Stimulated activated CD8-positive, alpha-beta memory T cell treated with anti-CD3 and anti-CD28 coated beads, Interleukin-12 subunit alpha, Interleukin-12 subunit beta, amount 100 ng/mL, for 1 hour (primary cell): ENCODE measurements at places on chromosomes 1 and 21.
A peak's percentile ranks its signal among the peaks of the same experiment; 100 is the strongest.

DNA sequence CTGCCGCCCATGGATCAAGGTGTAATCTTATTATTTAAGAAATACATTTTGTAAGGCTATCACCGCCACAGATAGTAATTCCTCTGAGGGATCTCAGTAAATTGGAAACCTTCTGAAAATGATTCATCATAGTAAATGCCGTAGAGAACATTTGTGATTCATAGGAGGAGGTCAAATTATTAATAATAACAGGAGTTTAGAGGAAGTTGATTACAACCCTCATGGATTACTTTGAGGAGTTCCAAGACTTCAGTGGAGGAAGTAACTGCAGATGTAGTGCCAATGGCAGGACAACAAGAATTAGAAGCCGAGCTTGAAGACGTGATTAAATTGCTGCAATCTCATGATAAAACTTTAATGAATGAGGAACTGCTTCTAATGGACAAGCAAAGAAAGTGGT, 280.1 kb downstream of the PTPRC start:
- no peak for DNase-seq

- DNase-seq, result no peak
Observed at GRCh38 chr1:20119347-20119746, at the start of gene PLA2G2D. TSS of gene PLA2G2D (minus strand) at chr1:20119536. CDS start at chr1:20119498, 38 bp downstream.

GRCh38 chr21:42079939-42080787, 9.0 kb downstream of the UMODL1 start:
- DNase-seq, result no peak

GRCh38 chr21:34874684-34875513, 174.2 kb downstream of the RUNX1 start:
- DNase-seq, result no peak

GRCh38 chr1:54070171-54070837, 16.9 kb downstream of the TCEANC2 start:
- no peak for DNase-seq

- DNase-seq, result no peak
Observed at GRCh38 chr1:171911506-171911905, 70.2 kb downstream of the DNM3 start.

GRCh38 chr1:12174924-12175810, 8.4 kb downstream of the TNFRSF1B start:
- no peak for DNase-seq

- DNase-seq, result no peak
Observed at GRCh38 chr1:228226141-228226874, 18.5 kb downstream of the OBSCN start.

DNA sequence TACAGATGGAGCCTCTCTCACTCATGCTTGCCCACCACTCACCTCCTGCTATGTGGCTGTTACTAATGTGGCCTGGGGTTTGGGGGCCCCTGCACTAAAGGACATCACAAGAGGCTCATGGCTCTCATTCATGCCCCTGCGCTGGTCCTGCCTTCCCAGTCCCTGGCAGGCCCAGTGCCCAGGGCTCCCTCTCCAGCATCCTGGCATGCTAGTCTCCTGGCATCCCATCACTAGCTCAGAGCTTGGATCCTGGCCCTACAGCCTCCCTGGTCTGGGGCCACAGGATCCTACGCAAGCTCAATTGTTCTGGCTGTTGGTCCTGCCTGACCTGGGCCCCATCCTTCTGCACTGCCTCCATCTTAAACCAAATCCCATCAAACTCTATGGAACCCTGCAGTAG, 685.4 kb downstream of the PTPRU start:
- no peak for DNase-seq

DNA sequence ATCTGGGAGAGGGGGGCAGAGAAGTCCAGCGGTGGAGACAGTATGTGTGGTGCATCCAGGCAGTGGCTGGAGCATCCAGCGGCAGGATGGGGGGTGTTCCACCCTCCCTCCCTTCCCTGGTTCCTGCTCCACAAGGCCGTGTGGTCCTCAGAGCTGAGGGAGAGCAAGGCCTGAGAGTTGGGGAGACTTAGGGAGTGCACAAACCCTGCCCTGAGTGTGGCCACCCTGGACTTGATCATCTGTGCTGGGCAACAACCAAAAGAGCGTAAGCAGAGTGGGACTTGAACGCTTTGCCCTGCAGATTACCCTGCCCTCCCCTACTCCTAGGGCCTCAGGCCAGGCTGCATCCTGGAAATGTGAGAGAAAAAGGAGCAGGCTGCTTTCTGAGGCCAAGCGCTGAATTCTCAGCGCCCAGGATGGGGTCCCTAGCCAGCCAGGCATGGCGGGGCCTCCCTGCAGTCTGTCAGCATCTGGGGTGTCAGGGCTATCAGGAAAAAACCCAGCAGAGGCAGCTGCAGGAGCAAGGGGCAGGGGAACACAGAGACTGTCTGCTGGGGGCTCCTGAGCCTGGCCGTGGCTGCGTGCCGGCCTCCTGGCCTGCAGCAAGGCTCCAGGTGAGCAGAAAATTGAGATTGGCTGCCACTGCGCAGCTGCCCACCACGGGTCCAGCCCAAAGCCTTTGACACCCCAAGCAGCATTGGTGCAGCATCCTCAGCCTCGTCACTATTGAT, 266.2 kb downstream of the NPHP4 start:
- no peak for DNase-seq

DNA sequence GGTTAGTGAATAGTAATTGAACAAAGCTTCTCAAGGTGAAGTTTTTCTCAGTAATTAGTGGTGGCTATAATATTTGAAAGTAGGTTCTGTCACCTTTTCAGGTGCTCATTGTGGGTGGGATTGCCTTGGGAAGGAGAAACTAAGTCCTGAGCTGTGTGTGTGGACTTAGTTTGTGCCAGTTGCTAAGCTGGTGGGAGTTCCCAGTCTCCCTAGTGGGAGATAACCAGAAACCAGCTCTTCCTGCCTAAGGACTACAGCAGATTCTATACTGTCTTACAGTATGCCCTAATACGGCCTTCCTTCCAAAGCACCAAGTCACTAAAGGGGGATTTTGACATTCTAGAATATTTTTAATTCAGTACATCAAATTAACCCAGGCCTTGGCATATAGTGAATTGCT, 94.3 kb downstream of the PTBP2 start:
- DNase-seq, result no peak

DNA sequence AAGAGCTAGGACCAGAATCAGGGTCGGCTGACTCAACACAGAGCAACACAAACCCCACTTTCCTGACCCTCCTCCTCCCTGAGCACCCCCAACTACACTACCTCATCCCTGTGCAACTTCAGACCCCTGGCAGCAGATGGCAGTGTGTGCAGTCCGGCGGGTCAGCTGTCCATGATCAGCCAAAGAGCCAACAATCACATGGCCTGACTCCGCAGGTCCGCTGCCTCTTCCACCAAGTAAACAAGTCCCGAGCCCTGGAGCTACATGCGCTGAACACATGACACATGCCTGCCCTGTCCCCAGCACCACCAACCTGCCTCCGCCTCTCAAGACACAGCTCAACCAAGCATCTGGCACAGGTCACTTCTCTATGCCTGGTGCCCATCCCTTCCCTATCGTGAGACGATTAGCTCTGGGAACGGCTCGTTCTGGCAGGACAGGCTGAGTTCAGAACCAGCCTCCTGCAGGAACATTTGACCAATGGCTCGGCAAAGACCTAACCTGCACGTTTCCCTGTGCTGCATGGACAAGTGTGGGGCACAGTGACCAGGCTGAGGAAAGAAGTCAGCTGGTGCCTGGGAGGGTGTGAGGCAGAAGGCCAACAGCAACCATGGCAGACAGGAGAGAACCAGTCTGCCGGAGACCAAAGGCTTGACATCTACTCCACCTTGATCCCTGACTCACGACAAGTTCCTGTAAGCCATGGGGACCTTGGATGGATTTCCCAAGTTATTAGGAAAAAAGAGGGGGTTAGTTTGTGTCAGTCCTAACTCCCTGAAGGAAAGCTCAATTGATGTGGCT, 60.3 kb downstream of the CD46 start:
- no peak for DNase-seq

DNA sequence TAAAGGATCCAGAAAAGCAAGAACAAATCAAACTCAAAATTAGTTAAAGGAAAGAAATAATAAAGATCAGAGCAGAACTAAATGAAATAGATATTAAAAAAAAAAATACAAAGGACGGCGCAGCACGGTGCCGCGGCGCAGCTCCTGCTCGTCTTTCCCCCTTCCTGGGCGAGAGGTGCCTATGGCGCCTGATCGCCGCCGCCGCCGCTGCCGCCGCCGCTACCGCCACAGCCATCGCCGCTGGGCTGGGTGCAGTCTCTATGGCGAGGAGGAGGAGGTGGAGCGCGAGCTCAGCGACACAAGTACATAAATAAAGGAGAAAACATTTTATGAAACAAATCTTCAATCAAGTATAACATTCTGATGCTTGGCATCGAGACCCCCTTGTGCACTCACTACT, 77.6 kb upstream of the VANGL1 start:
- DNase-seq, result no peak

- DNase-seq, result no peak
Observed at GRCh38 chr1:219412772-219413171, 200.1 kb downstream of the ZC3H11B start.

DNA sequence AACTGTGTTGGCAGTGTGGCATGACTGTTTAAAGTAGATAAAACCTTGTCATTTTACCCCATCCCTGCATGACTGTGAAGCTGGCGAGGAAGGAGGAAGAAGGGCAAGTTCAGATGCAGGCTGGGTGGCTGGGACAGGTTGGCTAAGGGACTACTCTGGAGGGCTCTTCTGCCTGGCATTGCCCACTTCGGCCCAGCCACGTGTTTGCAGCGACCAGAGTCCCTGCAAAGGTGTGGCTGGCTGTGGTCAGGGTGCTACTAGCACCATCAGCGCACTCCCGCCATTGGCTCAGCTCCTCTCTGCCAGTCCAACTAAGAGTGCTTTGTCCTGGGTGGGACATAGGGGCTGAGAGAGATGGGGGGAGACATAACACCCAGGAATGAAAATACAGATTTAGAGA, 7.2 kb downstream of the C1orf115 start:
- DNase-seq, result no peak

DNA sequence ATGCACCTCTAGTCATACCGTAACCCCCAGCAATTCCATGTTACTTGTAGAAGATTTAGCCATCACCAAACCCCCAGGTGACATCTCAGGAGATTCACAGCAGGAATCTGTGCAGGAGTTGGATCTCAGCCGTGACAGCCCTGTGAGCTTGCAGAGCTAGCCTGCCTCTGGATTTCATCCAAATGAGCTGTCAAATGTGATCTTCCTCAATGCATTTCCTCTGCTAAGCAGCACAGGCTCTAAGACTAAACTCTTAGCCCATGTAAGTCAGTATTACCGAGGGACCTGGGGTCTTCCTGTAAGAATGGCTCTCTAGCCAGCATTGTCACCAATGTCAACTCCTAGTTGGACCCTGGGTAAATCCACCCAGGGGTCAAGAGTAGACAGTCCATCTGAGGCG, 41.7 kb downstream of the UMODL1 start:
- no peak for DNase-seq

DNA sequence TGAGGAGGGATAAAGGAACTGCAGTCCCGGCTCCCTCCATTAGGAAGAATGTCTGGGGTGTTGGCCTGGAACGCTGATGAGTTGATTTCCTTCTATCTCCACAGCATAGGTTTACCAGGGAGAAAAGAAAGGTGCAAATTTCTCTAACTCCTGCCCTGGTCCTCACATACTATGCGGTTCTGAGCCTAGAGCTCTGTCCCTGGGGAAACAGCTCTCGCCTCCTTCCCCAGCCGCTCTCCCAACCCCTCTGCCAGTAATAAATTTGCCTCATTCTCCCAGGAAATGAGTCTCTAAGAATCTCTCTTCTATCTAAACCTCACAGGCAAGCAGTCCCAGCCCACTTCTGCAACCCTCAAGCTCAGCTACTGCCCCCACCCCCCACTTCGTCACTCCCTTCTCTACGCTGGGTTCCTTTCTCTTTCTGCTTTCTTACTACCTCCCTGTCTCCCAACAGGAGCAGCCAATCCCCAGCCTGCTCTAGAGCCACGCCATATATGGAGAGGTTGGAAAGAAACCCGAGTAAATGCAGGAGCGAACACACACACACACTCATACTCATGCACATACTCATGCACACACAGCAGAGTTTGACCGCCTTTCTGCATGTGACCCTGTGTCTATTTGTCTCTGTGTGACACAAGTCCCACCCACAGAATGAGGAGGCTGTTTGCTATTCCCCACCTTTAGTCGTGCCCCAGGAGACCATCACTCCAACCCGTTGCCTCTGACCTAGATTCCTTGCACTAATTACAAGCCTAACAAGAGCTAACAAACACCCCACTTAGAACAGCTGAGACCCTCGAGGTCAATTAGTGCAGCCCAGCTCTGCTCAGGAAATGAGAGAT, 13.4 kb downstream of the PLEKHO1 start:
- no peak for DNase-seq

DNA sequence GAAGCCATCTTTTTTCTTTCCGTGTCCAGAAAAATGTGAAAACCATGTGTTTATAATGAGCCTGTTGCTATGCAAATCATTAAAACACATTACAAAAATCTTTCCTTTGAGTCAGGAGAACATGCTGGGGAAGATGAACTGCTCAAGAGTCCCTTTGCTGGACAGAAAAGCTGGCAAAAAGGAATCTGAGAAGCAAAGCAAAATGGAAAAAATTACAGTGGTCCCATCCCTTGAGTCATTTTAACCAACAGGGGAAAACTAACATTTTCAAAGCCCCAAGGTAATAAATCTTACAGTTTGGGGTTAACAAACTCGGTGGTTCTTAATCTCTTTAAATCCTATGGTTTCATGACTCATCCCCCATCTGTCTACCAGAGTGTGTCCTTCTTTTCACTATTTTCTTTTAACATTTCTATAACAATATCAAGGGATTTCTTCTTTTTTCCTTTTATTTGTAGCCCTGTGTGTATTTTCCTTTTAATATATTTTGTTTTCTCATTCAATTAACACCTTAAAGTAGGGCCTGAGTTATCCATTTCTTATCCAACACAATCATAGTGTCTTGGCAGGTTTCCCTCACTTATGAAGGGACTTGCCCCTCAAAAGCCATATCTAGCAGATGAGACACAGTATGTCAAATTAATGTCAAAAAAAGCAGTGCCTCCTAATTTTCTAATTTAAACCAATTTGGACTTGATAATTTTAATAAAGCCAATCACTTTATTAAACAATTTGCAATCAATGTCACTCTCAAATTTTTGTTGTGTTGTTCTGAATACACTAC, 105.4 kb downstream of the PTPN14 start:
- DNase-seq, result no peak

GRCh38 chr1:155977690-155978324, 540 bp downstream of the ARHGEF2 start:
- DNase-seq, result peak; percentile 52

GRCh38 chr1:81803431-81804110, 2.8 kb downstream of the ADGRL2 start:
- no peak for DNase-seq

- DNase-seq, result no peak
Observed at GRCh38 chr1:206738370-206739366, 31.9 kb upstream of the IL19 start.

- no peak for DNase-seq
Observed at GRCh38 chr1:165134431-165134830, 222.1 kb downstream of the LMX1A start.

- no peak for DNase-seq
Observed at GRCh38 chr1:74526708-74527107, 14.3 kb upstream of the LRRC53 start.

DNA sequence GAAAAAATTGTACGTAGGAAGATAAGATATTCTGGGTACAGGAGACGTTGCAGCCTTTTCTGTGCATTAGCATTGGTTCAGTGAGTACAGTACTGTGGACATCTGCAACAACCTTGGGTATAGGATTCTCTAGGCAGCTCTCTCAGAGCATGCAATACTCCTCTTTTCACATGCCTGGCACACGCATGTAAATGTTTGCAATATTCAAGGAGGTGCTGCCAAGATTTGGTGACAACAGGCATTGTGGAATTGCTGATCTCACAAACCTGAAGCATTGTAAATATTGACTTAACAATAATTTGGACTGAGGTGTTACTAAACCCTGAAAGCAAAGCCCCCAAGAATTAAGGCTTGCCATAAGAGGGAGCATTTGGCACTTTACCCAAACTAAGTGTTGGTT, 126.8 kb downstream of the GRIK1 start:
- DNase-seq, result no peak
